ENCODE measurements at places on chromosomes 3 and 15.

DNA sequence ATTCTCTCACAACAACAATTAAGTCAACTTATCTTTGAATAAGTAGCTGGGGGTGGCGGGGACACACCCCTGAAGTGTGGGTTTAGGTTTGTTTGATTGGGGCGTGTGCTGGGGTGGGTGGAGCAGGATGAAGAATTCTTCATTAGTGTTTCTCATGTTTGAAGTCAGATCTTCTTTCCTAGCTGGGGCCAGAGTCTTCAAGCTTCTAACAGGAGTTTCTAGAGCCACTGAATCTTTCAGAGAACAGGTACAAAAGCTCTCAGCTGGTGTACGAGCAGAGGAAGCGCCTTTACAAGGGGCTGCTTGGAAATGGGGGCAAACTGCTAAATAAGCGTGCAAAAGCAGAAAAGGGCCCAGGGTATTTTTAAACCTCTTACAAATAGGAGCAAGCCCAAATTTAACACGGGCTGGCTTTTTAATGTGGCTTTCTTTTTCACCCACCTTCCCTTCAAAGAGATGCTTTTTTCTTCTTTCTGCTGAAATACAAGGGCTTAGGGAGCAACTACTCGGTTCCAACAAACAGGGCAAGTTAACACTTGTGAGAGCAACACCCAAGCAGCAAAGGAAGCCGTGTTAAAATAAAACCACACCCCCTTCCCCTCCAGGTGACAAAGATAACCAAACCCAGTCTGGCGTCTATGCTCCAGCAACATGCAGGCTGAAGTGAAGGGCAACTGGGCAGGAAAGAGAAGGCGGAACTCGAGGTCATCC lies 86.9 kb upstream of the RASGRP1 start:
- peaks cover 91% of the 10 kb centered on the region for H3K4me1 ChIP-seq
- H3K27me3 ChIP-seq, result no peaks in the 10 kb centered on the region
- DNase-seq, result peak; percentile 84
- H3K4me3 ChIP-seq, result peak overlapping the region; percentile 71

GRCh38 chr15:75107908-75108838 lies 84.8 kb downstream of the PPCDC start:
- peaks cover 7% of the 10 kb centered on the region for H3K27me3 ChIP-seq
- H3K4me1 ChIP-seq, result peaks cover 25% of the 10 kb centered on the region
- no peak for DNase-seq
- no peak overlapping the region for H3K27ac ChIP-seq

DNA sequence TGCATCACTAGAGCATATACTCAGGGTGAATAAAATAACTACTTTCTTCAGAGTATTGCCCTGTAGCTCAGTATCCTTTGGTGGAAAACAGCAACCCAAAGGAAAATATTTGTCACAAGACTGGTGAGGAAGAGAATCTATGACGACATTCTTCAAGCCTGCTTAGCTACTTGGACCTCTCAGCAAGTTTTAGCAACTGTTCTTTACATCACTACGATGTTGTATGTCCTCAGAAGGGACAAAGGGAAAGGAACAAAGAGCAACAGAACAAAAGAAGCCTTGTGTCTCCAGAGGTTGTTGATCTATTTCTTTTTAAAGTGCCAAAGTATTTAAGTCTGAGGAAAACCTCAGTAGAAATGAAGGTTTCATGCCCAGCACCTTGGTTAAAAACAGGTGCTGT lies 746.7 kb downstream of the NAALADL2 start:
- H3K4me3 ChIP-seq, result no peak overlapping the region
- DNase-seq, result no peak
- no peak overlapping the region for H3K27ac ChIP-seq
- no peaks in the 10 kb centered on the region for H3K27me3 ChIP-seq
- no peaks in the 10 kb centered on the region for H3K4me1 ChIP-seq
- no peaks in the 10 kb centered on the region for H3K36me3 ChIP-seq

DNA sequence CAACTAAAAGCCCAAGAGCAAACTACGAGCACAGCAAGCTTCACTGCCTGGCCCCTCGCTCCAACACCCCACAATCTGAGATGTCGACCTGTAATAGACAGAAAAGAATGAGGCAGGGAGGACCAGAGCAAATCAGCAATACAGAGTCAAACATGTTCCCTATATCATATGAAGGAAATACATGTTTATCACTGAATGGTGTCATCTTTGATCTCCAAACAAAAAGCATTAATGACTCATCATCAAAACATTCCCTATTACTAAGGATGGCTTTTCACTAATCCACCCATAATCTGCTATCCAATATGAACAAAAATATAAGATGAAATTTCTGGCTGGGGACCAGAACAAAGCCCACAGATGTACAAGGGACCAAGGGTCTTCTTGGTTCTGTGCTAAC lies 34.7 kb downstream of the MYO5A start:
- DNase-seq, result no peak
- H3K4me3 ChIP-seq, result no peak overlapping the region
- H3K27ac ChIP-seq, result no peak overlapping the region
- no peaks in the 10 kb centered on the region for H3K27me3 ChIP-seq
- no peaks in the 10 kb centered on the region for H3K36me3 ChIP-seq

GRCh38 chr3:197024881-197025735 lies 4.5 kb downstream of the MELTF start:
- H3K27ac ChIP-seq, result no peak overlapping the region
- peaks cover 7% of the 10 kb centered on the region for H3K27me3 ChIP-seq
- DNase-seq, result no peak
- peaks cover 4% of the 10 kb centered on the region for H3K4me1 ChIP-seq

DNA sequence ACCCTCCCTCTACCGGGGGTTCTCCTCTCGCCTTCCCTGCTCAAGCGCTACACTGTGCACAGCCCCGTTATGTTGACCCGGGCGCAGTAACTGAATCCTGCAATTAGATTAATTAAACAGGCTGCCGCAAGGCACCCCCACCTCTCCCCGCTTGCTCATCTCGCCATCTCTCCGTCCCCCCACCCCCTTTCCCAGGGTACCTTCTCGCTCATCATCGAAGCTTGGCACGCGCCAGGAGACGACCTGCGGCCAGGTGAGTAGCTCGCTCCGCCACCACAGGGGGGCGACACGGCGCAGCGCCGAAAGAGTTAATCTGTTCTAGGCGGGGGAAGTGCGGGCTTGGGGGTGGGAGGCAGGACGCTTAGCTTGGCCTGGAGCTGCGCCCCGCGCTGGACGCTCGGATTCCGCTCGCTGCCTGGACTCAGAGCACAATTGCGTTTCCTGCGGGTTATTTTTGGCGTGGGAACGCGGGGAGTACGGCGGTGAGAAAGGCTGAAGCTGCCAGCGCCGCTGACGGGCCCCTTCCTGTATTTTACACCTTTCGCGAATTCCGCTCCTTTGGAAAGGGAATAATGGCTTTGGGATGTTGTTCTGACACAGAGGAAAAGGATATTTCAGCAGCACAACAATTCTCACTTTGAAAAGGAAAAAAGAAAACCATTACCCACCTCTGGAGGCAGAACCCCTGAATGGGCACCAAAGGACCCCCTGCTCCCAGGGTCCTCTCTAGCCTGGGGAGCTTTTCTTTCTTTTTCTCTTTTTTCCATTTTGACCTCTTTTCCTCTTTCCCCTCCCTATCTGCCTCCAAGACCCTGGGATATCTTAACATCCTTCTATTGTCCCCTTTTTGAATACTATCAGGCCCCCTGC lies 1.5 kb downstream of the DLL4 start:
- H3K4me3 ChIP-seq, result peak overlapping the region; percentile 76
- H3K4me1 ChIP-seq, result peaks cover 50% of the 10 kb centered on the region
- peaks cover 56% of the 10 kb centered on the region for H3K27me3 ChIP-seq
- H3K36me3 ChIP-seq, result no peaks in the 10 kb centered on the region
- DNase-seq, result peak; percentile 54

DNA sequence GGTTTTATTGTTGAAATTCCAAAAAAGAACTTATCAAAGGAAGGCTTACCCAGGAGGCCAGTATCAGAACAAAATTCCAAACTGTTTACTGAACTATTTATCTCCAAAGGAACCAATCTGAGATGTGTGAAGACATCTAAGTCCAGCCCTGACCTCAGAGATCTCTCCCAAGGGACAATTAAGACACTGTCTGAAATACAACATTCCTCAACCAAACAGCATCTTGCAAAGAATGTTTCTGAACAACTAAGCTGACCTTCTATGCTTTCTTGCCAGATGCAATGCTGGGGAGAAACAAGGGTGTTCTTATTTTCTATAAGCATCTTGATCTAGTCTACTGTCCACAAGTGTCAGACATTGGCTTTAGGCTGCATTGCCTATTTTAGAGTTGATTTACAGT lies 13.6 kb downstream of the PDZRN3 start:
- no peak for DNase-seq
- H3K27me3 ChIP-seq, result no peaks in the 10 kb centered on the region
- no peak overlapping the region for H3K4me3 ChIP-seq
- H3K27ac ChIP-seq, result no peak overlapping the region
- H3K4me1 ChIP-seq, result no peaks in the 10 kb centered on the region

DNA sequence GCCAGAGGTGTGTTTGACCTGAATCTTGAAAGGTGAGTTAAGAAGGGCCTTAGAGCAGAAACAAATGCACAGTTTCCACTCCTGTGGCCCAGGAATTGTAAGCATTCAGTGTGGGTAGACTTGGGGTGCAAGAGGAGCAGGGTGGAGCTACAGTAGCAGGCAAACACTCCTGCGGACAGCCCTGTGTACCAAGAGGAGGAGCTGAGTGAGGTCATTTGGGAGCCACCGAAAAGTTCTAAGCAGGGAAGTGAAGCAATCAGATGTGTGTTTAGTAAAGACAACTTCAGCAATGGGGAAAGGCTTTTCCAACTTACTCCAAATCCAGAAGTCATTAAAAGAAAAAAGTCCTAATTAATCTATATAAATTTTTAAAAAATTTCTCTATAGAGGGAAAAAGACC lies 99.3 kb downstream of the ARHGEF26 start:
- H3K36me3 ChIP-seq, result no peaks in the 10 kb centered on the region
- DNase-seq, result no peak
- H3K4me1 ChIP-seq, result no peaks in the 10 kb centered on the region
- H3K27ac ChIP-seq, result no peak overlapping the region
- H3K27me3 ChIP-seq, result no peaks in the 10 kb centered on the region

GRCh38 chr3:25531971-25532370 lies 103.9 kb downstream of the RARB start:
- DNase-seq, result no peak
- peaks cover 3% of the 10 kb centered on the region for H3K36me3 ChIP-seq
- H3K27me3 ChIP-seq, result peaks cover 8% of the 10 kb centered on the region
- H3K4me1 ChIP-seq, result no peaks in the 10 kb centered on the region
- no peak overlapping the region for H3K4me3 ChIP-seq

DNA sequence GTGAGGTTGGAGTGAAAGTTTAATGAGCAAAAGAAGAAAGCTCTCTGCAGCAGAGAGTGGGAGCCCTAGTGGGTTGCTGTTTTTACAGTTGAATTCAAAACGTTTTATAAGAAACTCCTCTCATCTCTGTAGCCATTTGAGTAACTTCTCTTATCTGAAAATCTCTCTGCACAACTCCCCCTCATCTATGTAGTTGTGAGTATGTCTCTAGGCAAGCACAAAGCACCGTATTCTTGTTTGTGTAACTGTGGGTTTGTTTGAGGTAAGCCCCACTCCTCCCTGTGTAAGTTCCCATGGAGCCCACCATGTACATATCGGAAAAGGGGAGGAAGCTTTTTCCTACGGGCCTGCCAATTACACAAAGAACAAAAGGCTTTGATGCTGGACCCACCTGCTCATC lies 56.5 kb upstream of the GOLGA6L2 start:
- peaks cover 23% of the 10 kb centered on the region for H3K4me1 ChIP-seq
- no peaks in the 10 kb centered on the region for H3K27me3 ChIP-seq
- DNase-seq, result peak; percentile 19
- H3K36me3 ChIP-seq, result no peaks in the 10 kb centered on the region
